ENCODE measurements at places on chromosomes 2 and 18.

GRCh38 chr2:141015341-141016047 lies 1115.3 kb downstream of the LRP1B start:
- DNase-seq, result no peak

DNA sequence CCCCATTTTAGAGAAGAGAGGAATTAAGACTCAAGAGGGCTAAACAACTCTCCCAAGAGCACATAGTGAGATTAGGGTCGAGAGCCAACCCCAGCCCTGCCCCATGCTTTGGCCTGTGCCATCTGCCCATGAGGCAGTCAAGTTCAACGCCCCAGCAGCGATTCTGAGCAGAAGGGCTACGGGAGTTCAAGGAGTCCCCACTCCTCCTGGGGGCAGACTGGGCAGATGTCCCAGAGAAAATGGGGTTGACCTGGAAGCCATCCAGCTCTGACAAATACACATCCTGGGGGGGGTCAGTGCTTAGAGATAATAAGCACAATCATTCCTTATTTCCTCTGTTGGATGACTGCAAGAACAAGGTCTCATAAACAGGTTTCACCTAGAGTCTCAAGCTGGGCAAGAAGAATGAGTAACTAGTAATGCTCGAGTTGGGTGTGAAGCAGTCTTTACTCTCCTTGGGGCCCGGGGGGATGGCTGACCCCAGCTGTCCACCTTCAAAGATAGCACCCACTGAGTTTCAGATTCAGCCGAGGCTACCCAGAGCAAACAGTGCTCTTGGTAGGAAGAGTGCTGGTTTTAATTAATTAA lies 716.4 kb downstream of the RNF144A start:
- DNase-seq, result no peak

DNA sequence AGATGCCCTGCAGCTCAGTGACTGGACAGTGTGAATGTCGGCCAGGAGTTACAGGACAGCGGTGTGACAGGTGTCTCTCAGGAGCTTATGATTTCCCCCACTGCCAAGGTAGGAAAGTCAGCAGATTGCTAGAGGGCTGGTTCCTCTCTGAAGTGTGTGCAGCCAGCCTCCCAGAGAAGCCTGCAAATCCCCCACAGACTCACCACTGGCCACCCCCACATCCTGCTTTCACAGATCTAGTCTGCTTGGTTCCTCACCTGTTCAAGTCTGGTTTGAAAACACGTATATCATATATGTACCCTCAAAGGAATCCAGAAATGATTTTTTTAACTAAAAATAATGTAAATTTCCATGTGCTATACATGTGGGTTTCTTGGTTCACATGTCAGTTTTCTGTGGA lies 121.1 kb downstream of the LAMA3 start:
- peak; percentile 45 for DNase-seq

- DNase-seq, result no peak
Measured at GRCh38 chr18:63271148-63271547, 48.4 kb downstream of the BCL2 start.

GRCh38 chr18:49697757-49698524 lies 115.4 kb downstream of the ACAA2 start:
- no peak for DNase-seq

- DNase-seq, result no peak
Measured at GRCh38 chr2:226079671-226080181, 680.2 kb downstream of the NYAP2 start.

DNA sequence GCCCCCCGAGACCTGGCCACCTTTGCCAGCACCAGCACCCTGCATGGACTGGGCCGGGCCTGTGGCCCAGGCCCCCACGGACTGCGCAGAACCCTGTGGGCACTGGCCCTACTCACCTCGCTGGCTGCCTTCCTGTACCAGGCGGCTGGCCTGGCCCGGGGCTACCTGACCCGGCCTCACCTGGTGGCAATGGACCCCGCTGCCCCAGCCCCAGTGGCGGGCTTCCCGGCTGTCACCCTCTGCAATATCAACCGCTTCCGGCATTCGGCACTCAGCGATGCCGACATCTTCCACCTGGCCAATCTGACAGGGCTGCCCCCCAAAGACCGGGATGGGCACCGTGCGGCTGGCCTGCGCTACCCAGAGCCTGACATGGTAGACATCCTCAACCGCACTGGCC lies 554 bp downstream of the ASIC4 start:
- no peak for DNase-seq

DNA sequence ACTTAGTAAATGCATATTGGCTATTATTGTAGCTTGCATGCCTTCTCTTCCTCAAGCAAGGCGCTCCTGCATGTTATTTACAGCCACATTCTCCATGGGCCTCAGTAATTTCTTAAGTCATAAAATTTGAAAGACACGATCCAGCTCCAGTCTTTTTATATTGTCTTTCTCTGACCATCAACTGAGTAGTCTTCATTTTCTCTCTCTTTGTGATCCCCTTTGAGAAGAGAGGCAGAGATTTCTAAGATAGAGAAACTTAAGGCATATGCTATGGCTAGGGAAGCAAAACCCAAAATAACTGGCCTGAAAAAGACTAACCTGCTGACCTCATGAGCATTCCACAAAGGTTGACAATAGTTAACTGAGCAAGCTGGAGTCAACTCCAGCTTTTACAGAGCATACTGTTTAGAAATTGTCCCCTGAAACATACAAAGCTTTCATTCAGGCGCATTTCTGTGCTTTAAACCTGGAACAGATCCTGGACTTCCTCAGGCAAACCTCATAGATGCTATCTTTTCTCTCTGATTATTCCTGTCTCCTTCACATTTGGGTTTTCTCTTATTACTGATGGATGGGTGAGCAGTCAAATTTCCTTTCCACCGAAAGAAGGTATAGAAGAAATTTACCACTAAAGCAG lies 4.6 kb downstream of the DPP4 start:
- DNase-seq, result no peak

DNA sequence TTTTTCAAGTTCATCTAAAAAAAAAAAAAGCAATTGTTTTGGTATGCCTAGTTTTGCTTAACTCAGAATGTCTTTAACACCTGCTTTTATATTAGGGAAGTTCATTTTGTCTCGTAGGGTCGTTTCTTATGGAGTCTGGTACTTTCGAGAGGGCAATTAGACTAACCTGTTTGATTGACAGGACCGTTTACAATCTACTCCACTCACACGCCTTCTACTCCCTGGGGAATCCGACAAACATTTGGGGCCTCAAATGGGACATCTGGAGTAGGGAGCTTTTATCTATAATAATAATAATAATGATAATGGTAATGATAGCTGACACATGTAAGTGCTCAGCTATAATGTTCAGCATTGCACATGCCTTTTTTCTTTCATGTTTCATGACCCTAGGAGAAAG lies 261.6 kb upstream of the RASGRP3 start:
- DNase-seq, result no peak

- DNase-seq, result no peak
Measured at GRCh38 chr2:239459056-239459455, 58.2 kb upstream of the HDAC4 start.

GRCh38 chr2:2926858-2927175 lies 450.8 kb downstream of the EIPR1 start:
- DNase-seq, result no peak

GRCh38 chr2:18047213-18047611 lies 168.7 kb downstream of the KCNS3 start:
- DNase-seq, result no peak

GRCh38 chr2:203534621-203535077 lies 452 bp downstream of the RAPH1 start:
- DNase-seq, result peak; percentile 22

DNA sequence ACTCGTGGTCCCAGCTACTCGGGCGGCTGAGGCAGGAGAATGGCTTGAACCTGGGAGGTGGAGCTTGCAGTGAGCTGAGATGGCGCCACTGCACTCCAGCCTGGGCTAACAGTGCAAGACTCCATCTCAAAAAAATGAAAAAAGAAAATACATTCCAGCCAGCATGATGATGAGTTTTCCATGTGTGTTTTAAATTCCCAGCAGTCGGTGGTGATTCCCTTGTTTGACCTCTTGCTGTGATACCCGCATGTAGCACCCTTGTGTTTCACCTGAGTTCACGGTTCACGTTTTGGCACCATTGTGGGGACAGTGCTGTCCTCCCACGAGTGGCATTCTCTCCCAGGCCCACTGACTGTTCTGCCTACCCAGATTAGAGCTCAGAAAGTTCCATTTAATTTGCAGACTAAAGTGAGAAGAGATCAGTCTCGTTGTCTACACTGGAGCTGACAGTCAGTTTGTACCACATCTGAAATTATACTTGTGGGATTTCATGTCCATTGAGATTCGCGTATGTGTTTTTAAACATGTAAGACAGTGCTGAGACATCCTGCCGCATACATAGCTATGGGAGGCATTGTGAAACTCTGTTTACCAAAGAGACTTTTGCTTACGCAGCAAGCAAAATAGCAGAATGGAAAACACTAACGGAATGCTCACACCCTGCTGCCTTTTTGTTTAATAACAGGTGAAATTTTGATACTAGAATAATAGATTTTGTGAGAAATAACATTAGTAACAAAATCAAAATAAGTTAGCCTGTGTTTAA lies 157.1 kb downstream of the GBX2 start:
- DNase-seq, result no peak

GRCh38 chr2:134705861-134706586 lies 12.8 kb downstream of the TMEM163 start:
- no peak for DNase-seq

DNA sequence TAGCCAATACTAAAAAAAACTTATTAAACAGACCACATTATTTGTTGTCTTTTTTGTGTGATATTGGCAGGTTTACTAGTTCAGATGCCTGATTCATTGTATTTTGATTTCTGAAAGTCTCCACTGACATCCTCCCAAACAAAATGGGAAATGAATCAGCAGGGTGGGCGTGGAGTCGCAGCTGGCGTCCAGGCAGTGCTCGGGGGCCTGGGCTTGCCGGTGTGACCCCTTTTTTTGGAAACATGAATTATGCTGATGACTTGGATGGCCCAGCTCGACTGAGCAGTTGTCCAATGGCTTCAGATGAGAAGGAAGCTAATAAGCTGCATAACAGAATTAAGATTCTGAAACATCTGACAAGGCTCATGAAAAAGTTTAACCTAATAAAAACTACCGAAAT lies 1.7 kb upstream of the KCNG2 start:
- no peak for DNase-seq

GRCh38 chr2:119249311-119249710 lies 25.7 kb downstream of the STEAP3 start:
- no peak for DNase-seq

- DNase-seq, result no peak
Measured at GRCh38 chr18:80168346-80168745, 59.3 kb downstream of the ADNP2 start.

- no peak for DNase-seq
Measured at GRCh38 chr2:215355801-215356200, 43.9 kb downstream of the ATIC start.

GRCh38 chr2:135676031-135676430 lies 65.6 kb upstream of the UBXN4 start:
- DNase-seq, result no peak

- no peak for DNase-seq
Measured at GRCh38 chr18:23933407-23933806, 81.1 kb upstream of the TTC39C start.

GRCh38 chr18:72460210-72460680 lies 83.9 kb downstream of the CBLN2 start:
- DNase-seq, result no peak

DNA sequence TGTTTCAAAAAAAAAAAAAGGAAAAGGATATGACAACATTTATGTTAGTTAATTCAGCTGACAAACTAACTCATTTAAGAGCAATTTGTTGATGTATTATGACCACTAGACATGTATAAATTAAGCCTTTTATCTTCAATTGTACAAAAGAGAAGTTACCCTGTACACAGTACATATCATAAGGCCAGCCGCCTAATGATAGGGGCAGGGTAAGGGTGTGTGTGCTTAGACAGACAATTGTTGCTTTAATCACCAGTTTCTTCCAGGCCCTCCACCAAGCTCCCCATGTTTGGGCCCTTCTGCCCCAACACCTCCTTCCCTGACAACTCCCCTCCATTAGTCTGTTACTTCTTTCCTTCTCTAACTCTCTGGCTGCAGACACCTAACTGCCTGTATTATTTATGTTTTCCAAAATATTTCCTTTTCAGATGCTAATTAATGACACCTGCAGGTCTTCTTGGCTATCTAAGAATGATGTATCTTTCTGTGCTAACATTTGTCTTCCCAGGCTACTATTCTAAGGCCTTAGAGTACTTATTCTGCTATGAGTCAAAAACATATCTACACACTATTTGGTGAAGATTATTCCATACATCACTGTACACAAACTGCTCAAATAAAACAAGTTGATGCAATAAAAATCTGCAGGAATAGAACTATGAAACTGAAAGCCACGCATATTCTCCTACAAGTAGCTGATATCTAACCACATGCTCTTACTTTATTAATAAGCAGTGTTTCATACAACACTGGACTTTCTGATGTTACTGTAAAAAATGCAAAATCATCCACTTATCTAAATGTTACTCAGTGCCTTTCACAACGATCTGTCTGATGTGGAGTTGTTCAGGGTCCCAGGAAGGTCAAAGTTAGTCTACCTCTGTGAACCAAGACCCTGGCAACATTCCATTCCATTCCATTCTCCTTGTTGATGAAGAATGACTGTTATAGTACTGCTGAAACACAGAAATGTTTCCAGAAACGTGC lies 26.4 kb downstream of the TMEM131 start:
- no peak for DNase-seq

GRCh38 chr18:55128437-55128836 lies 169.2 kb upstream of the CCDC68 start:
- no peak for DNase-seq

- peak; percentile 71 for DNase-seq
Measured at GRCh38 chr2:64932371-64933216, 56.6 kb upstream of the SLC1A4 start.

- DNase-seq, result no peak
Measured at GRCh38 chr2:7356909-7357584, 439.8 kb downstream of the RNF144A start.

GRCh38 chr18:12333506-12334290 lies 25.7 kb downstream of the TUBB6 start:
- no peak for DNase-seq

GRCh38 chr2:221671515-221671914 lies 99.4 kb upstream of the EPHA4 start:
- DNase-seq, result no peak

GRCh38 chr2:191862156-191862775 lies 15.4 kb upstream of the CAVIN2 start:
- no peak for DNase-seq

DNA sequence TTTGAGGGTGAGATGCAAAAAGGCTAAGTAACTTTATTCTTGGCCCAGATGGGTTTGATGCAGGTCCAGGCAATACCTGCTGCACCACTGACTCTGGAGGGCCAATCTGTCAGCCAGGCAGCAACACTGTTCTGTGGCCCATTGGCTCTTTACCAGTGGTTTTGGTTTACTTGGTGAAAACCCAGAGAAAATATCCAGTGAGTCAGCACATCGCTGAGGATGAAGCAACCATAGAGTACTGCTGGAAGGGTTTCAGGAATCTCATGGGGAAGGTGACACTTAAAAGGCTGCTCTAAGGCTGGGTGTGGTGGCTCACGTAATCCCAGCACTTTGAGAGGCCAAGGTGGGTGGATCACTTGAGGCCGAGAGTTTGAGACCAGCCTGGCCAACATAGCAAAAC lies 192.5 kb upstream of the FAM98A start:
- DNase-seq, result no peak

- no peak for DNase-seq
Measured at GRCh38 chr2:151922845-151923666, 94.8 kb upstream of the ARL5A start.

- DNase-seq, result peak; percentile 67
Measured at GRCh38 chr18:79524181-79525078, 128.7 kb downstream of the NFATC1 start.
